ENCODE measurements at places on chromosomes 12 and 14. TPM values are rescaled to one million over a fixed set of nuclear protein-coding genes. Genes with fewer than 3 reads are reported as not detected.

OTX2 gene
- not detected for total RNA-seq

OTOGL gene
- not detected for total RNA-seq

CEP170B gene
- 0.94 TPM for total RNA-seq

- no peaks in the 10 kb centered on the region for H3K4me1 ChIP-seq
- no peaks in the 10 kb centered on the region for H3K36me3 ChIP-seq
- H3K27me3 ChIP-seq, result no peaks in the 10 kb centered on the region
- no peak overlapping the region for H3K27ac ChIP-seq
- H3K4me3 ChIP-seq, result no peak overlapping the region
Measured at GRCh38 chr12:89384050-89384758, 31.9 kb upstream of the DUSP6 start.

DNA sequence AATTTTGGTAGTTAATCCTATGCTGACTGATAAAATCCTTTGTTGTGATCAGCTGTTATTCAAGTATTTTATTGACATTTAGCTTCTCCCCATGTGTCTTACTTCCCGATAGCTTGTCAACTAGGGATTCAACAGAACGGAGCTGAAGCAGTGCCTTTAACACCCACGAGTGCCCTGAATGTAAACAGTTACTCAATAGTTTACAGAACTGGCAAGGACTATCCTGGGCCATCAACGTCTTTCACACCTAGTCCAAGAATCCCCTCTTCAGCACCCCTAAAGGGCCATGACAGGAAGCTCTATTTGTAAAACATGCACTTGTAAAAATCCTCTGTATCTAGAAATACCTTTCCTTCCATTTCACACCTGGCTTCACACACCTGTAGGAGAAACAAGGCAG, 45.3 kb downstream of the SETD3 start:
- H3K27me3 ChIP-seq, result no peaks in the 10 kb centered on the region
- peaks cover 34% of the 10 kb centered on the region for H3K4me1 ChIP-seq
- H3K36me3 ChIP-seq, result peaks cover 34% of the 10 kb centered on the region
- no peak for DNase-seq
- H3K4me3 ChIP-seq, result no peak overlapping the region

DNA sequence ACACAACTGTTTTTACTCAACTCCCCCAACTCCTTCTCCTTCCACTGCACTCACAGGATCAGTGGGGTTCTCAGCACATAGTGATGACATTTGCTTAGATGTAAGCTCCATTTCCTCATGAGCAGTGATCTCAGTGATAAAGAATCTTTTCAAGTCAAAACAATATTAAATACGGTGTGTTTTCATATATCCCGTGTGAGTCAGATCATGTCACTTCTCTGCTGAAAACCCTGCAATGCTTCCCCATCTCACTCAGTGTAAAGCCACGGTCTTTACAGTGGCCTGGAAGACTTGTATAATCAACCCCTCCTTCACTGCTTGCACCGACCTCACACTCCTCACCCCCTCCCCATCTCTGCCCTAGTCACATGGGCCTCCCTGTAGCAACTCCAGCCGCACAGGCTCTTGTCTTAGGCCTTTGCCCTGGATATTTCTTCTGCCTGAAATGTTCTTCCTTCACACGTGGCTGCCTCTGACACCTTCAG, 149.7 kb upstream of the ARHGAP5 start:
- H3K4me3 ChIP-seq, result no peak overlapping the region
- no peaks in the 10 kb centered on the region for H3K27me3 ChIP-seq
- no peaks in the 10 kb centered on the region for H3K36me3 ChIP-seq
- peaks cover 33% of the 10 kb centered on the region for H3K4me1 ChIP-seq
- peak overlapping the region; percentile 14 for H3K27ac ChIP-seq

DNA sequence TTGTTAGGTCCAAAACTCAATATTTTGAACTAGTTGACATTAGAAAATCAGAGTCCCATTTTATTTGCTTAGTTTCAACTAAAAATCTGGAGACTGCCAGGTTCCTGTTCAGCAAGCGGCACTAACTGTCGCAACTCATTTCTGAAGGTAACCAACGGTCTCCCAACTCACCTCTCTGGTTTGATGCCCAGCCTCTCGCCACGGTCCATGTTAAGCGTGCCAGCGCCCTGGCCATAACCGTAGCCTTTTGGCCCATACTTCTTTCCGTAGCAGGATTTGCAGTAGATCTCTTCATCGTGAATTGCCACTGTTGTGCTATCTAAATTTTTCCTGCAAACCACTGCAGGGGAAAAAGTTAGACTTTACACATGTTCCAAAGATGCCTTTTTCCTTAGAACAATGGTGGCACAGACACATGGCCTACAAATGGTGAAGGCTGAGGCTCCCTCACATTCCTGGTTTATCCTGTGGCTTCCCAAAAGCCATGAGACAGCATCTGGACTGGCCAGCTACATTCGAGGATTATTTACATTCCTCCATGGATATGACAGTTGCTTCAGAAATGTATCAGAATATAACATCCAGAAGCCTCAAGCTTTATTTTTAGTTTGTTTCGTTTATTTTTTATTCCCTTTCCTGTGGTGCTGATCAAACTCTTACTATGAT, 15.7 kb downstream of the CSRP2 start:
- no peak for DNase-seq
- no peaks in the 10 kb centered on the region for H3K36me3 ChIP-seq
- H3K4me1 ChIP-seq, result no peaks in the 10 kb centered on the region
- H3K27ac ChIP-seq, result no peak overlapping the region

GRCh38 chr12:114248527-114248926, 157.4 kb downstream of the TBX5 start:
- no peak overlapping the region for H3K27ac ChIP-seq
- no peaks in the 10 kb centered on the region for H3K27me3 ChIP-seq
- H3K4me3 ChIP-seq, result no peak overlapping the region
- DNase-seq, result no peak

GRCh38 chr12:118145113-118145797, 9.3 kb downstream of the PEBP1 start:
- no peaks in the 10 kb centered on the region for H3K4me1 ChIP-seq
- H3K36me3 ChIP-seq, result peaks cover 35% of the 10 kb centered on the region
- no peaks in the 10 kb centered on the region for H3K27me3 ChIP-seq

GRCh38 chr12:5264006-5264405, 167.9 kb upstream of the NTF3 start:
- no peaks in the 10 kb centered on the region for H3K4me1 ChIP-seq
- no peak overlapping the region for H3K4me3 ChIP-seq
- H3K27ac ChIP-seq, result no peak overlapping the region
- H3K27me3 ChIP-seq, result no peaks in the 10 kb centered on the region
- H3K36me3 ChIP-seq, result no peaks in the 10 kb centered on the region

- DNase-seq, result peak; percentile 97
- peaks cover 10% of the 10 kb centered on the region for H3K4me1 ChIP-seq
- no peak within 1 kb of the TSS for H3K27ac ChIP-seq
- no peaks in the 10 kb centered on the region for H3K27me3 ChIP-seq
Measured at GRCh38 chr14:59576332-59577294, at the start of gene CCDC175. Gene CCDC175, minus strand, starts transcription at chr14:59576812. Its CDS starts 37 bp downstream, at chr14:59576775.

DNA sequence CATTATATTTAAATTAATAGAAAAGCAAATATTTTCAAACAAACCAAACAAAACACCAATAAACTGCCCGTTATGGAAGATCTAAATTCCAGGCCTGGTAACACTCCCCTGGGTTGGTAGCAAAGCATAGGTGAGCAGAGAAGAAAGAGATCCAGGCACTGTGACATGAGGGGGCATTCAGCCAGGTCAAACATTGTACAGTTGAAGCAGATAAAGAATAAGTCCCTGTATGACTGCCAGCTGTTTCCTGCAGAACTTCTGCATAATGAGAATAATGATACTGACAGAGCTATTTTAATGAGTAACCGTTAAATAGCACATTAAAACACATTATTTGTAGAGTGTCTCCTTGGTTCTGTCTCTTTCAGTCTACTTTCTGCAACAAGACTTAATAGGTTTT, 35.4 kb downstream of the SLC38A1 start:
- no peak for DNase-seq
- peaks cover 53% of the 10 kb centered on the region for H3K36me3 ChIP-seq

- peak; percentile 95 for DNase-seq
- peaks cover 6% of the 10 kb centered on the region for H3K36me3 ChIP-seq
- peaks cover 30% of the 10 kb centered on the region for H3K4me1 ChIP-seq
- no peak overlapping the region for H3K27ac ChIP-seq
- H3K27me3 ChIP-seq, result no peaks in the 10 kb centered on the region
- no peak overlapping the region for H3K4me3 ChIP-seq
Measured at GRCh38 chr14:91138511-91139359, 24.9 kb downstream of the DGLUCY start.
